ENCODE measurements at places on chromosomes 6 and 20.

- DNase-seq: no peak
These were observed 25.7 kb upstream of the IRF4 start for GRCh38 chr6:365835-366234.

DNA sequence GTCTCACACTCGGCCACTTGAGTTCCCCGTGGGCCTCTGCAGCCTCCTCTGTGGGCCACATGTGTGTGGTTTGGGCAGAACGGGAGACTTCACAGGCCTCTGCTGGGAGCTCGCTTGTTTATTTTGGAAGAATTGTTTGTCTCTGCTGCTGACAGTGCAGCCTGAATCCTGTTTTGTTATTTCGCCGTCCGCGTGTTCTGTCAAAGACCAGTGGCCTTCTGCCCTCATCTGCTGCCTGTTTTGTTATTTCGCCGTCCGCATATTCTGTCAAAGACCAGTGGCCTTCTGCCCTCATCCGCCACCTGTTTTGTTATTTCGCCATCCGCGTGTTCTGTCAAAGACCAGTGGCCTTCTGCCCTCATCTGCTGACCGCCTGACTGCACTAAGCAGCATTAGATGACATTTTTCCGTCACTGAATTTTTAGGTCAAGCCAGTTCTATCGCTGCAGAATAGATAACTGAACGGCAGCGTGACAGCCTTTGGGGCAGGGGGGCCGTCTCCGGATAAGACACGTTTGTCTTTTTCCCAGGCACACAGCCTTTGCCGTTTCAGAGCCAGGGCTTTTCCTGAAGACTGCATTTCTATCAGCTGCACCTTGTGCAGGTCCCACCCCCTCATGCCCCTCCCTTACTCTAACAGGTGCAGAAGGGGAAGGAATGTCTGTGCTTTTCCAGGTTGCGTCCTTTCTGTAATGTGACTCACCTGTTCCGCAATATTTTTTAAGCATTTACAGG lies 158.5 kb upstream of the AFDN start:
- no peak for DNase-seq

GRCh38 chr6:116070616-116071389 lies 10.1 kb upstream of the FRK start:
- DNase-seq: no peak

- no peak for DNase-seq
These were observed 26.3 kb downstream of the BHLHE23 start for GRCh38 chr20:62980380-62980960.

GRCh38 chr20:43721429-43722152 lies 5.2 kb downstream of the GTSF1L start:
- DNase-seq: no peak

DNA sequence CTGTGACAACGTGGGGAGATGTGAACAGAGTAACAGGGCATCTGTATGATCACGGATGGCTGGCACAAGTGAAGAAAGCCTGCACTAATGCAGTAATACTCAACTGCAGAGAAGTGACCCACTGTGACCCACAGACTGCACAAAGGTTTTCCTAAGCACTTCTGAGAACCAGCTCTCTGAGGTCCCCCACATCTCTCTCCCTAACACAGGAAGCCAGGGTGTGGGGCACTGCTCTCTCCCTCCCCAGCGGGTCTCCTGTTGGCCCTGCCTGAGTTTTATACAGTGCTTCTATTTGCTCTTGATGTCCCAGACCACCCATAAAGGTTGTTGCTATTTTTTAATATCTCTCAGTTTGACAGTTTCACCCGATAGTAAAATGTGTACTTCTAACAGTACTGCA lies 11.3 kb downstream of the APMAP start:
- no peak for DNase-seq

All from CD8-positive, alpha-beta T cell (primary cell).